ENCODE measurements at places on chromosomes 7 and 10. TPM values are rescaled to one million over a fixed set of nuclear protein-coding genes. Genes with fewer than 3 reads are reported as not detected.

Gene CDC14C
- polyA plus RNA-seq = not detected

Gene EBLN1
- polyA plus RNA-seq = not detected

Gene GRM3
- polyA plus RNA-seq = 0.16 TPM

Gene LIPK
- not detected for polyA plus RNA-seq

Gene PLEKHS1
- 0.29 TPM for polyA plus RNA-seq

Gene TMEM270
- polyA plus RNA-seq = not detected

Gene NSUN6
- polyA plus RNA-seq = 33.2 TPM

Gene ASZ1
- not detected for polyA plus RNA-seq

Gene BMPER
- 10.4 TPM for polyA plus RNA-seq

Gene LAMB1
- polyA plus RNA-seq = 855 TPM

Gene NFE2L3
- polyA plus RNA-seq = 38.5 TPM

Gene SLC26A4
- 2.8 TPM for polyA plus RNA-seq

Gene CCL24
- not detected for polyA plus RNA-seq

Gene PTPN20
- polyA plus RNA-seq = 3.2 TPM

Gene NUTM2B
- polyA plus RNA-seq = 5.1 TPM

Gene POM121C
- polyA plus RNA-seq = 67.3 TPM

Gene TMEM140
- 29.2 TPM for polyA plus RNA-seq

Gene PTPRZ1
- polyA plus RNA-seq = 3.7 TPM

GRCh38 chr10:30057894-30058556 lies 1.4 kb downstream of the JCAD start:
- DNase-seq = no peak

DNA sequence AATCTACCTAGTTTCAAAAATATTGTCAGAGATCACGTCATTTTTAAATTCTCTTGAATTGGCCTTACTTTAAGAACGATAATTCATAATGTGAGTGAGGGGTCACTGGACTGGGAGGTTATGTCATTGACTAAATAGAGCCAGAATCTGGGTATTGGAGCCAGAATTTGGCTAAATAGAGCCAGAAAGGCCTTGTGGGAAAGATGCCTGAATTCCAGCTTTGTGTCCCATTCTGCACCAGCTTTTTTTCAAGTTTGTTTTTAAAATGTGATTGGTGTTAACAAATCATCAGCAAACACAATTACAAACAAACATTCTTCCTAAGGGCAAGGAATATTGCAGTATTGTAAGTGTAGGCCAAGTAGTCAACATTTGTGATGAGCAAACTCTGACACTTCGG lies 233.2 kb upstream of the PRKCQ start:
- no peak for DNase-seq

DNA sequence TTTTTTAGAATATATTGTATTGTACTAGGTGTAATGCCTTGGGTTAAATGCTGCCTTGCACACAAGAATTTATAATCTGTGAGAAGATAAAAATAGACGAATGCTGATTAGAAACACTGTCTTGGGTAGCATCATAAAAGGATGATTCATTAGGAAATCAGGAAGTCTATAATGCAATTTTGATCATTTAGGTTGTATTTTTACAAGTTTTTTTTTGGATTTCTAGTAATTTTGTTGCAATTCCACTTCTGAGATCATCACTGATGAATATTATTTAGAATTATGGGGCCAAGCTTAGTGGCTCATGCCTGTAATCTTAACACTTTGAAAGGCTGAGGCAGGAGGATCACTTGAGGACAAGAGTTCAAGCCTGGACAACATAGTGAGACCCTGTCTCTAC lies 29.6 kb downstream of the WBP1L start:
- no peak for DNase-seq

GRCh38 chr10:27541796-27542729 lies 38.0 kb downstream of the RAB18 start:
- DNase-seq = no peak

- no peak for DNase-seq
Observed at GRCh38 chr10:104796823-104797222, 155.7 kb downstream of the SORCS3 start.

- DNase-seq = peak; percentile 42
Observed at GRCh38 chr10:15879058-15879457, 18.8 kb upstream of the MINDY3 start.

GRCh38 chr7:47382200-47382599 lies 199.7 kb downstream of the TNS3 start:
- no peak for DNase-seq

DNA sequence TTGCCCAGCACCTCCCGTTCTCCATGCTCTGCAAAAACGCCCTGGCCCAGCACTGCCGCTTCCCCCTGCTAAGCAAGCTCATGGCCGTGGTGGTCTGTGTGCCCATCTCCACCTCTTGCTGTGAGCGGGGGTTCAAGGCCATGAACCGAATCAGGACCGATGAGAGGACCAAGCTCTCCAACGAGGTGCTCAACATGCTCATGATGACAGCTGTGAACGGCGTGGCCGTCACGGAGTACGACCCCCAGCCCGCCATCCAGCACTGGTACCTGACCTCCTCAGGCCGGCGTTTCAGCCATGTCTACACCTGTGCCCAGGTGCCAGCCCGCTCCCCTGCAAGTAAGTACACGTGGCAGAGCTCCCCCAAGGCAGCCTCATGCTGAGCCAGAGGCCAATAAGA lies 11.6 kb upstream of the ATP6V0E2 start:
- no peak for DNase-seq

DNA sequence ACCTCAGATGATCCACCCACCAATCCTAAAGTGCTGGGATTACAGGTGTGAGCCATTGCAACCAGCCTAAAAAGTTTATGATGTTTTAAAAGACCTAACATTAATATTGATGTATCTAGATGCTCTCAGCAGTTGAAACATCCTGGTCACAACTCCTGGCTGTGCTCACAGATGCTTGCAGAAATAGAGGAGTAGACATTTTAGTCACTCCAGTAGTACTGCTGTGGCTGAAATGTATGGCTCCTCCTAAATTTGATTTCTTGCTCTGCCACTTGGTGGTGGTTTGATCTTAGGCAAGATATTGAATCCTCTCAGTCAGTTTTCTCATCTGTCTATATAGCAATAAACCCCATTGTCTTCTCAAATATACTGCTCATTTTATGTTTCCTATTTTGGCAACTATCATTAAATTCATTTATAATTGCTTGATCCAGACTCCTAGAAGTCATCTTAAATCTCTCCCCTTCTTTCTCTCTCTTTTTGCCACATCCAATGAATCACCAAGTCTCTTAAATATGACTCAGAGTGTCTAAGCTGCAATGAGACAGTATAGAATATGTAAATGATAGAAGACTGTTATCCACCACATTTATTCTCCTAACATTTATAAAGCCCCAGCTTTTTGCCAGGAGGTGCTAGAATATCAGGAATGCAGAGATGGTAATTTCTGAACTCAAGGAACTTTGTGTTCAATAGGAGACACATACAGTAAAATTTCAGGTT lies 78.1 kb upstream of the NRBF2 start:
- DNase-seq = no peak

DNA sequence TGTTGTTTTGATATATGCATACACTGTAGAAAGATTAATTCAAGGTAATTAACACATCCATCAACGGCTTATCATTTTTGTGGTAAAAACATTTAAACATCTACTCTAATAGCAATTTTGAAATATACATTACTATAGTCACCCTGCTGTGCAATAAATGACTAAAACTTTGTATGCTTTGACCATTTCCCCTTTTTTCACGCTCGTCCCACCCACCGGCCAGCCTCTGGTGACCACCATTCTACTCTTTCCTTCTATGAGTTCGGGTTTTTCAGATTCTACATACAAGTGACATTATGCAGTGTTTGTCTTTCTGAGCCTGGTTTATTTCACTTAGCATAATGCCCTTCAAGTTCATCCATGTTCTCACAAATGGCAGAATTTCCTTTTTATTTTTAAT lies 21.3 kb downstream of the CYCS start:
- DNase-seq = no peak

- DNase-seq = no peak
Observed at GRCh38 chr10:100769481-100769880, 24.1 kb downstream of the PAX2 start.

DNA sequence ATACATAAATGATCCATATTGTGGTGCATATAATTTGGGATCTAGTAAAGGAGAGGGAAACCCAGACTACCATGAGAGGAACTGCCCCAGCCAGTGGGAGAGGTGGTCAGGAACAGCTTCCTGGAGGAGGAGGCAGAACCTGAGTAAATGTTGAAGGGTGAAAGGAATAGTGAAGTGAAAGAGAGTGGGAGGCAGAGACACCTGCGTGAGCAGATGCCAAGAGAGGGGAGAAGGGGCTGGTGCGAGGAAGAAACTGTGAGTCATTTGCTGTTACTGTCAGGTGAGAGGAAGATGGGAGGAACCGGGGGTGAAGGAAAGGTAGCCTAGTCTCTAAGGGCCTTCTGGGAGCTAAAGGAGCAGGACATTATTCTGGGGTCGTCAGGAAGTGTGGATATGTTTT lies 294.8 kb downstream of the GRID1 start:
- DNase-seq = no peak

DNA sequence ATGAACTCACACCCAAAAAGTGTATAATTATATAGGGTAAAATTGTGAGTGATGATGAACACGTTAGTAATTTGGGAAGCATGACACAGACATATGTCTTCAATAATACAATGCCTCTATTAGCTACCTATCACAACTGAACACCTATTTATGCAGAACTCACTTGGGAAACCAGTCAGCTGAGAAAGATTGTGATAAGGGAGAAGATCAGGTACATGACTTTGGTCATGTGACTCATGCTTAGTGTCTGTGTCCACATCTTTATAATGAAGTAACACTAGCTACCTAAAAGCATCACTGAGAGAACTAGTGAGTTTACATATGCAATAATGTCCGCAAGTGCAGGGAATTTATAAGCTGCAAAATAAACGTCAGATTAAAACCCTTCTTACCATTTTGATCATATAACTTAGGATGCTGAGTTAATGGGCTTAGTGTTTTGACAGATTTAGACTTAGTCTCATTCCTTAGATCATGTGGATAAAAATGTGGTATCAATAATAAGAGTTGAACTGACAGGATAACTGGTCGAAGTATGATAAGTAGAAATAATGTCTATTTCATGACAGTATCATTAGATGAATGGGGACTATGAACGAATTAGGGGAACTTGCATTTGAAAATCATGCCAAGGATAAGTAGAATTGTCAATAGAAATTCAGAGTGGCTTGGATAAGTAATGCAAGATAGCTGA lies 11.6 kb downstream of the VWDE start:
- no peak for DNase-seq

GRCh38 chr7:156167417-156167807 lies 355.1 kb upstream of the SHH start:
- DNase-seq = no peak

DNA sequence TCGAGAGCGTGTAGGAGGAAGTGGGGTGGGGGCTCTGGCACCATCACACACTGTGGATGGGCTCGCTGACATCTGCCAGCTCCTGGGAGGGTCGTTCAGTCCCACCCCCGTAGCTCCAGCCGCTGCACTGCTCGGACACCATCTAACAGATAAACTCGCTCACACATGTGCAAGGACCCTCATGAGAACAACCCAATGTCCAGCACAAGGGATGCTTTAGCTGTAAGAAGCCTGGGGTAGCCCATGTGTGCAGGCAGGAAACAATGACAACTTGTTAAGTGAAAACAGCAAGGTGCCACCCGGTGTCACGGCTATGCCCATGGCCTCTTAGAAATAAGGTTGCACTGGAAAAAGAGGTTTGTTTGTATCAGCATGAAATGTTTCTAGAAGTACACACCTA lies 14.1 kb downstream of the OGDHL start:
- DNase-seq = no peak

DNA sequence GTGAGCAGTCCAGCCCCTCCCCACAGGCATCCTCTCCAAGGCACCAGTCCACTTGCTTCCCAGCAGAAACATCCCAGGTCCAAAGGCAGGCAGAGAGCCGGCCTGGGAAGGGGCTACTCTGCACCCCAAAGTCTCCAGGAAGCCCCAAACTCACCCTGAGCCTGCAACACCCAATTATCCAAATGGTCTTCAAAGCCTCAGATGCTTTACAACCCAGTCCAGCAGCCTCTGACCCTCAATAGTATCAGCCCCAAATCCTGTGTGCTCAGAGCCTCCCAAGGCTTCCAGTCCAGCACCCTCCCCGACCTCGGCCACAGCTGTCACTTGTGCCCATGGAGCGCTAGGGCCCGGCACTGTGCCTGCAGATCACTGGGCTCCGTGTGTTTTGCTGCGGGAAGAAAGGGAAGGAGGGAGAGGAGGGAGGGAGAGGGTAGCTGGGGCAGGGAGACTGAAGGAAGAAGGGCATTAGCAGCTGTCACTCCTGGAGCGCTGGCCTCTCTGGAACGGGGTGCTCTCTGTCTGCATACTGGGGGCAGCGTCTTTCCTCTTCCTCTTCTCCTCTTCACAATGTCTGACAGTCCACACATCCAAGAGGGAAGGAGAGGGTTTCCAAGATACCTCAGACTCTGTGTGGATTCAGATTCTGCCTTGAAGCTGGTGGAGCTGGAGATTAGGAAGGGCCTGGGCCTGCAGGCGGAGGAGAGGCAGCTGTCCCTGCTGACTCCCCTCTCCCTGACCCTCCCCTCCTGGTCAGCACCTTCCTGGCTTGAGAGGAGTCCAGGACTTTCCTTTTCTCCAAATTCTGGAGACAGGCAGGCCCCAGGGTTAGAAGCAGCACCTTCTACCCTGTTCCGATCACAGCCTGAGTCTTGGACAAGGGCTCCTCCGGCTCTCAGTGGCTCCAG lies 13.2 kb downstream of the CALML5 start:
- no peak for DNase-seq

- DNase-seq = no peak
Observed at GRCh38 chr10:21742740-21743412, 208.8 kb downstream of the MLLT10 start.
